Hematopoietic multipotent progenitor cell (in vitro differentiated cells): ENCODE measurements at places on chromosomes 3 and 15.
A peak's percentile ranks its signal among the peaks of the same experiment; 100 is the strongest.

- no peak for DNase-seq
Measured at GRCh38 chr15:69128667-69129311, 31.6 kb upstream of the GLCE start.

GRCh38 chr3:138371070-138371965 lies 22.9 kb downstream of the MRAS start:
- DNase-seq, result peak; percentile 13

GRCh38 chr15:61584410-61584809 lies 355.3 kb upstream of the RORA start:
- peak; percentile 1 for DNase-seq

DNA sequence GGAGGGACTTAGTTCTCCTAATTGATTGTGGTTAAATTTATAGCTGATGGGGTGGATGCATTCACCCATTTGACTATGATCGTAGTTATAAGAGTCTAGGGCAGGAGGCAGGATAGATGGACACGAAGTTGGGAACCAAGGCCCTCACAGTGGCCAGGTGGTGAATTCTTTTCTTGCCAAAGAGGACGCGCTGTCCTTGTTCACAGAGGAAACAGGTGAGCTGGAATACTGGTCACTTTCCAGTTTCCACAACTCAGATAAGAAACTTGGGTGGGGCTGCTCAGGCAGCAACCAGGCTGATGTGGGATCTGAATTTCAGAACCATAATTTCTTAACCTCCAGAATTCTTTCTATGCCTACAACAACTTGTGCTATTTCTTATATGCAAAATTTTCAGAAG lies 34.0 kb upstream of the ICE2 start:
- no peak for DNase-seq

- no peak for DNase-seq
Measured at GRCh38 chr3:38626171-38626570, 23.3 kb downstream of the SCN5A start.

DNA sequence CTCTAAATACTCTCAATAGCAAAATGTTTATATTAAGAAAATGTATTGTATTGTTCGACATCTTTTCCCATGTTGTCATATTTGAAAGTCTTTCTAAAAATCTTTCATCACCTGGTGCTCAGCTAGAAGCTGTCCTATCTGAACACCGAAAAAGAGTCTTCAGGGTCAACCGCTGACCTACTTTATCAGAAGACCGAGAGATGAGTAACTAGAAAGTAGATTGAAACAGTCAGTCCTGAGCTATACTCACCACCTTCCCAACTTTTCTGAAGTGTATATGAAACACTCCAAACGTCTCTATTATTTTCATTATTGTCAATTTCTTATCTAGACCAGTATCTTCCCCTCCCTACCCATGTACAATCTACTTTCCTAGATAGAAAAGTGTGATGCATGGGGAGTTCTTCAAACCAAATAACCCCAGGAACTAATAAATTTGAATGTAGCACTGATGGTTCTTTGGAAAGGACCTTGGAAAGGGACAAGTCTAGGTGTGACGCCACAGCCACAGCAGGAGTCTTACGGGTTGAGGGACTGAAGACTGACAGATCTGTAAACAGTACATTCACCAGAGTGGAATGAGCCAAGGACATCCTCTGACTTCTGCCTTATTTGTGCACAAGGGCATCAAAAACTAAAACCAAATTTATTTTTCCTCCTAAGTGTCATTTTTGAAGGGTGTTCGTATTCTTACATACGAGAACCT lies 58.6 kb downstream of the TMOD3 start:
- DNase-seq, result no peak

DNA sequence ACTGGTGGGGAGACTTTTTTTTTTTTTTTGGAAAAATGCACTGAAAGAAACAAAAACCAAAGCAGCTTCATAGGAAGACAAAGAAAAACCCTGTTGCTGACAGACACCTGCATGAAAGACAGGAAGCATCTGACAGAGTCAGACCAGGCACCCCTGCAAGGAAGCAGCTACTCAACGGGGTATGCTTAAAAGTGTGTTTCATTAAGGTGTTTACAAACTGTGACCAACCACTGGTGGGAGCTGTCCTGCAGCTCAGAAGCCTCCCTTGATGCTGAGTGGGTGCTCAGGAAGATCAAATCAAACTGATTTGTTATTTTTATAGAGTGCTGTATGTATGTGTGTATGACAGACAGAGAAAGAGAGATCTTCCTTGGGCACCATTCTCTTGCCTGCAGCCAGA lies 34.7 kb upstream of the AGBL1 start:
- no peak for DNase-seq

- peak; percentile 58 for DNase-seq
Measured at GRCh38 chr15:101003081-101003480, 83.9 kb downstream of the LRRK1 start.

GRCh38 chr3:183815563-183815940 lies 9.8 kb downstream of the MAP6D1 start:
- DNase-seq, result no peak

- no peak for DNase-seq
Measured at GRCh38 chr3:16011376-16011775, 163.1 kb upstream of the GALNT15 start.

- no peak for DNase-seq
Measured at GRCh38 chr15:100277087-100277855, 64.5 kb downstream of the ADAMTS17 start.

DNA sequence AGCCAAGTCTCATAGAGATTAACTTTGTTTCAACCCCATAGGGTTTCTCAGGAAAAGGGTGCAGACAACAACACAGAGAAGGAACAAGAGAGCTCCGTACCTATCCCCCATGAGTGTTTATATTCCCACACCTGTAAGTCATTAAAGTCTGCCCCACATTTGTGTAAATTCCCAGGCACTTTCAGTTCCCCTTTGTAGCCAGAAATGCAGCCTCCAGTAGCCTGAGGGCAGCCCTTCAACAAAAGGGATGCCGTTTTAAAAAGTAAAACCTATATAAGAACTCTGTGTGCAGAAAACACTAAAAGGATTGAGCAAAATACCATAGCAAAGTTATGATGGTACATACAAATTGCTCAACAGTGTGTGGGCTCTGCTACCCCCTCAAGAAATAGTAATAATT lies 59.7 kb upstream of the TMEM108 start:
- no peak for DNase-seq

- no peak for DNase-seq
Measured at GRCh38 chr3:126465928-126466544, 9.7 kb downstream of the ZXDC start.

- DNase-seq, result no peak
Measured at GRCh38 chr3:48684054-48684349, 1.7 kb downstream of the NCKIPSD start.

- no peak for DNase-seq
Measured at GRCh38 chr3:65560901-65561300, 477.8 kb downstream of the MAGI1 start.

- no peak for DNase-seq
Measured at GRCh38 chr3:189964623-189965332, 155.9 kb downstream of the P3H2 start.

DNA sequence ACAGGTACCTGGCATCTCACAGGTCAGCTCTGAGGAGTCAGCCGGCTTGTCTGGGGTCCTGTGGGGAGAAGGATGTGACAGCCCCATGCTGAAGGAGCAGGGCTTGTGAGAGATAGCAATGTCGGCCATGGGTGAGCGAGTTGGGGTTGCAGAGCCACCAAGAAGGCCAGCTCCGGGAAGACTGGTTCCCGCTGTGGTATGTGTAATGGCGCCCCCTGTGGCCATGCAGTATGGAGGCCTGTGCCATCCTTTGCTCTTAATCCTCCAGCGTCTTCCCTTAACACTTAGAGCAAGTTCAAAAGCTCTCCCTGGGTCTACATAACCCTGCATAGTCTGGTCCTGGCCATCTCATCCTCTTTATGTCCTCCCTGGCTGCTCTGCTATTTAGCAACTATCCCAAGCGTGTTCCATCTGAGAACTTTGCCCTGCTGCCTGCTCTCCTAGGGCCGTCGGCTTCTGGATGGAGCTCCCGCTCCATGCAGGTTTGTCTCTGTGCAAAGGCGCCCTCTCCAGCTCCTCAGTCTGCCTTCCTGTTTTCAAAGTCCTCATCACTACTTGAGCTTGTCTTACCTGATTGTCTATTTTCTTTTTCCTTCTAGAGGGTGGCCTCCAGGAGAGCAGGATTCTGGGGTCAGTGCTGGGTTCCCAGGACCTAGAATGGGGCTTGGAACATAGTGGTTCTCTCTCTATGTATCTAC lies 40.8 kb upstream of the IQCF6 start:
- no peak for DNase-seq

DNA sequence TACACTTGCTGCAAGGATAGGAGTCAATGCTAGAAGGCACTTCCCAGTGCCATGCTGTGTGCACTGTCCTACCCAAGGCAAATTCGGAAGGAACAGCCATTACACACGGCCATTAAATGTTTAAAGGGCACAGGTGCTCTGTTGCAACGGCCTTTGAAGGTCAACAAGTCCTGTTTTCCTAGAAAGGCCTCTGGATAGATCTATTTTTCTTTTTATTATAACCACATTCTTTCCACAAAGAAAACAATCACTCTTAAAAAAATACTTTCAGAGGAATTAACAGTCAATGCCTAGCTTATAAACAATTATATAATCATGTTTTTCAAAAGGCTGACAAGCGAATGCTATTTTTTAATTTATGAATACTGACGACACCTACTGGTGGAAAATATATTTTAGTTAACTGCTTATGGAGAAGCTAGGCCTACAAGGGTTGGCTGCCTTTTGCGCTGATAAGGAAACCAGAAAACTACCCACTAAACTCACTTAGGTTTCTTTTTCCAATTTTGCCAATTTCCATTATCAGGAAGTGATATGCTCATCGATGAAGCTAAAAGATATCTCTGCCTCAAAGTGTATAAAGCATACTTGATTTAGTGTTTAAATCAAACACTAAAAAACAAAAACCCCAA lies 2.4 kb downstream of the ARHGEF3 start:
- peak; percentile 91 for DNase-seq

DNA sequence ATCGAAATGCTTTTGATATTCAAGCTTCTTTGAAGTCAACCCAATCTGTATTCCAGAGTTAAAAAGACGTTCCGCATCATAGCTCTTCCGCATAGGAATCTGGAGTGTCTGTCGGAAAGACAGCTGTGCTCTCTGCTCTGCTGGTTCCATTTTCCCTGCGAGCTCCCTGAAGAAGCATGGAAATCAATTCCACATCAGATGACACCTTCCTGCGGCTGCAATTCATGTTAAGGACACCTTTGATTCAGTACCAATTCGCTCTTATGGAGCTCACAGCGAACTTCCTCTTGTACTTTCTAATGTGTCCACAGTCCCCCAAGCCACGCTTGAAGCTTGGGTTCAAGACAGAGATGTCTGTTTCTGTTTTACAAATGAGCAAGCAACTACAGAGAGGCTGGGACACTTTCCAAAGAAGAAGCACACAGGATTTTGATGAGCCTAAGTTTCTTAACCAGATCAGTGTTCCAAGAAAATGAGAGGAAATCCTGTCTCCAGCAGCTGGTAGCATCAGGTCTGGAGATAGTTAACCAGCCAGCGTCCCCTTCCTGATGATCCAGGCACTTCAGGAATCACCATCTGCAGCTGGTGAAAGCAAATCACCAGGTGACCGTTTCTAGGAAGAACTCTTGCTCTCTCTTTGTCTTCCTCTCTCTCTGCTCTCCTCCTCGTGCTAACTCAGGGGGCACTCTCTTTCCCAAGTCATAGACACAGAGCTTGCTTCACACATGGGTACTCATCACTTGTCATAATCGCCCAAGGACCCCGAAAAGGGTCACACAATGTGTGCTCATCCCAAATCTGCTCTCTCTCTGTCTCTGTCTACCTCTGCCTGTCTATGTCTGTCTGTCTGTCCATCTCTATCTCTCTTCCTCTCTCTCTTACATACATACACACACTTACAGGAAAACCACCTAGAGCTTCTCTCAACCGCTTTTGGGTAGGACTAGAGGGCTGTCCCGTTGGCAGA lies 281.8 kb downstream of the FAM43A start:
- DNase-seq, result no peak

DNA sequence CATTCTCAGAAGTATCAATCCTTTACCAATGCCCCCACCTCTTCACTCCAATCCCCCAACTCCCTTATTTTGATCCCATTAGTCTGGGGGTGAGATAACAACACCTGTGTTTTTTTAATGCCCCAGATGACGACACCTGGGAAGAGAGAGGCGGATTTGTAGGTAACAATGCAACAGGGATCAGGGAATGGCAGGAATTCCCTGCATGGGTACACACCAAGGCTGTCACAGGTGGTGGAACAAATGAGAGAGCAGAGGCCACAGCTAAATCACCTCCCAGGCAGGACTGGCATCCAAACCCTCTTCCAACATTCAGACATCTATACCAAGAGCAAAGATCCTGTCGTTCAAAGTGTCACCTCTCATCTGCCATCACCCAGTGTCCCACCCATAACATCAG lies 319.2 kb upstream of the TRIM42 start:
- DNase-seq, result no peak

DNA sequence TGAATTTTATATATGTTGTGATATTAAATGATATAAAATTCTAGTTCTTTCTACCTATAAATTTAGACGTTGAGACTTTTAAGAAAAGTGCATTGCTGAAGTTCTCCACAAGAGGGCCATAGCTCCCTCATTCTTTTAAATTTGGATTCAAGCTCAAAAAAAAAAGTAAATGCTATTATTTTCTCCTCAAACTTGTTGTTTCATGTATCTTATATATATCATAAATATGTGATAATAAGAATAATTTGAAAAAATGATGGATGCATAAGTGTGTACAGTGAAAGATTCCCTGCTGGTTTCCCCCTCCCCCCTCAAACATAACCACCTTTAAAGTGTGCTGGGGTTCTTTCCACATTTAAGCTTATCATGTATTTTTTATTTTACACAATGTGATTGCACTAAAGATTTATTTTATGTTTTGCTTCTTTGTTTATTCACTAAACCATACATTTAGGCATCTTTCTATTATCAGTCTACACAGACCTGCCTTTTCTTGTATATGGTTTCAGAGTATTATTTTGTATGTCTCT lies 769.4 kb upstream of the GOLIM4 start:
- no peak for DNase-seq

GRCh38 chr3:74021449-74021848 lies 396.7 kb upstream of the PDZRN3 start:
- DNase-seq, result no peak

- DNase-seq, result no peak
Measured at GRCh38 chr3:111415018-111415417, 127.0 kb upstream of the CD96 start.

GRCh38 chr3:190424478-190425439 lies 24.9 kb downstream of the TMEM207 start:
- DNase-seq, result no peak

GRCh38 chr3:168216851-168217250 lies 121.1 kb upstream of the GOLIM4 start:
- DNase-seq, result no peak

- DNase-seq, result no peak
Measured at GRCh38 chr15:67563092-67563491, 20.6 kb downstream of the MAP2K5 start.

GRCh38 chr3:25592510-25592968 lies 72.2 kb downstream of the TOP2B start:
- peak; percentile 42 for DNase-seq

- DNase-seq, result no peak
Measured at GRCh38 chr3:10192953-10193691, 28.4 kb downstream of the IRAK2 start.

GRCh38 chr3:189316296-189317019 lies 144.7 kb downstream of the TPRG1 start:
- DNase-seq, result no peak
